Activated CD4-positive, alpha-beta T cell treated with anti-CD3 and anti-CD28 coated beads, Interleukin-2, amount 50 U/mL, for 16 hours (primary cell): ENCODE measurements at places on chromosomes 2 and 18.

- DNase-seq, result no peak
Measured at GRCh38 chr18:31246460-31246859, 71.5 kb upstream of the DSG1 start.

- no peak for DNase-seq
Measured at GRCh38 chr18:65544701-65545100, 206.1 kb upstream of the CDH7 start.

DNA sequence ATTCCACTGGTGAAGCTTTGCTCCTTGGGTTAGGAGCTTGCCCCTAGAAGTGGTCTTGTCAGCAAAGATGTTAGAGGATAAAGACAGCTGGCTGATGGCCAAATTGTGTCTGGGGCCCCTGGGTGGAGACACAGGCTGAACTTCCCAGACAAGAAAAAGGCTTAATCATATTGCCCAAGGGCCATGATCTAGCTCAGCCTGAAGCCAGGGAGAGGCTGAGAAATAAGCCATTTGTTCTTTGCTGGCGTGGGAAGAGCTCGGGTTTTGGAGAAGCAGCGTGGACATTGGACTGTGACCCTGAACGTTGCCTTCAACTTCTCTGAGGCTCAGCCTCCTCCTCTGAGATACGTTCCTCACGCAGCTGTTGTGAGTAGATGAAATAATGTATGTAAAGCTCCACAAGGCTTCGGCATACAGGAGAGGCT is 153.0 kb downstream of the ZFP36L2 start:
- DNase-seq, result no peak

GRCh38 chr2:164008752-164009151 is 272.9 kb upstream of the FIGN start:
- no peak for DNase-seq

DNA sequence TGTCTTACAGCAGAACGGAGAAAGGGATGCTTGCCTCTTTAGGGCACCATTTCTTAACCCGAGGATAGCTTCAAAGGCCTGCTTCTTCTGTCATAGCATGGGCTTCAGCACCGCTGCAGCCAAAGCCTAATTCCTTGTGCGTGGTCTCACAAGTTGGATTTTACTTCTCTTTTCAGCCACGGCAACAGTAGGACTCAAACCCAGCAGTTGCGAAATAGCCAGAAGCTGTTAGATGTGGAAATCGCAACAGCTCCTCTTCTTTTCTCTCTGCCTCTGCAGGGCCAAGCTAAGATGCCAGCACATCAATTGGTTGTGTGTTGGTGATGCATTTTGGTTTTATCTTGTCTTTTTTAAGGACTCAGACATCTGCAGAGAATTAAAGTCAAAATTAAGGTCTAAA is 3.1 kb downstream of the NRXN1 start:
- no peak for DNase-seq

DNA sequence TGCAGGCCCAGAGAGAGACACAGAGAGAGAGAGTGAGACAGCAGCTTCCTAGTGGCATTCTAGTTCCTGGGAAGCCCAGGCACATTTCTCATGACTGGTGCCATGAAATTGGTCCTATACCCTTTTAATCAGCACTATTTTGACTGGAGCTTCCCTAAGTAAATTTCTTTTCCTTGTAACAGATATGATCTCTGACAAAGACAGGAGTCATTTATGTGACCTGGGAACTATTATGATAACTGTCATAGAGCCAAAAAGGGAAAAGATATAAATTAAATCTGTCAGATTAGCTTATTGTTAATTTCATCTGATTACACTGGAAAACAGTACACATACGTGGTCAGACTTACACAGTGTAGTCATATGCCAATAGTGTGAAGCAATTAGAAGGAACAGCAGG is 161.3 kb upstream of the HNRNPA3 start:
- DNase-seq, result no peak

DNA sequence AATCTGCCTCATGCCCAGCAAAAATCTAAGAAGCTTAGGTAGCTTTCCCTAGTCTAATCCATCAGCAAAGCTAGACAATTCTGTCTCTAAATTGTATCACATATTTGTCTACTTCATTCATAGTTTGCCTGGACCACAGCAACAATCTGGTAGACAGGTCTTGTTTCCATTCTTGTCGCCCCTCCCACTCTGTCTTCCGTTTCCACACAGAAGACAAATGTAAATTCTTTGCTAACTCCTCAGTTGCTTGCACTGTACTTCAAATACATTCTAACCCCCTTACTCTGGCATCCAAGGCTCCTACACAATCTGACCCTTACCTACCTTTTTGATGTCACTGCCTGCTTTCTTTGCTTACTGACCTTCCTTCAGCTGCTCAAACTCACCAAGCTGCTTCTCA is 40.1 kb downstream of the THUMPD2 start:
- DNase-seq, result no peak

DNA sequence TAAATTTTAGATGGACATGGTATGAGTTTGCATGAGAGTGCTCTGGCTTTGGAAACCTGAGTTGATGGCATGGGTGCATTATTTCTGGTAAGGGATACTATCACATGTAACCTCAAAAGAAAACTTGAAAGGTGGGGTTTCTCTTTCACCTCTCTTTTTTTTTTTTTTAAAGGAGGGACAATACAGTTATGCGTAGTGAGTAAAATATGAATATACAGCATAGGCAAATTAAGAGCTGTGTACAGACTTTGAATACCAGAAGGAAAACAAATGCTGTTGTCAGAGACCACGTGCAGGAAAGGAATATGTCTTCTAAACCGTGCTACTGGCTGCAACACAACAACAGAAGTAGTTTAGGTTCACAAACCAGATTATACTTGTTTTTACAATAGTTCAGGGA is 82.1 kb downstream of the MAP4K4 start:
- DNase-seq, result no peak

DNA sequence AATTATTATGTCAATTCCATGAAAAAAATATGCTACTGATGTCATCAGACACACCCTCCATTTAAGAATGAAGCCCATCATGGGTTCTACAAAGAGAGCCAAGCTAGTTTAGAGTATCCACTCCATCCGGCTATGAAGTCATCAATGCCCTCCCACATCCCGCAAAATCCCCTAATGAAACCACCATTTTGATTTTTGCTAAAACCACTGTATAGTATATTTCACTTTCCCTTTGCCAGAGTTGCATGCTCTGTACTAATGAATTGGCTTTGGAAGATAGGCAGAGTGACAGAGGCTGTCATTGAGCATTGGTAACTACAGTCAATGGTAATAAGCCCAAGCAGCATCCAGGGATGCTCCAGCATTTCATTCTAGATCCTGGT is 118.6 kb downstream of the ANKRD44 start:
- DNase-seq, result peak; percentile 74

GRCh38 chr2:38260469-38260868 is 116.6 kb downstream of the ATL2 start:
- peak; percentile 7 for DNase-seq
